Gastrocnemius medialis (tissue), 4 donors: ENCODE measurements at places on chromosomes 4 and X.
A peak's percentile ranks its signal among the peaks of the same experiment; 100 is the strongest.

GRCh38 chr4:82423245-82424054, 6.8 kb downstream of the HNRNPDL start:
- DNase-seq: no peak

- DNase-seq: peak; percentile 18
Measured at GRCh38 chrX:24647257-24648058, at the start of gene PCYT1B. PCYT1B (minus strand) TSS chrX:24647347; CDS start chrX:24647105, 242 bp downstream.

DNA sequence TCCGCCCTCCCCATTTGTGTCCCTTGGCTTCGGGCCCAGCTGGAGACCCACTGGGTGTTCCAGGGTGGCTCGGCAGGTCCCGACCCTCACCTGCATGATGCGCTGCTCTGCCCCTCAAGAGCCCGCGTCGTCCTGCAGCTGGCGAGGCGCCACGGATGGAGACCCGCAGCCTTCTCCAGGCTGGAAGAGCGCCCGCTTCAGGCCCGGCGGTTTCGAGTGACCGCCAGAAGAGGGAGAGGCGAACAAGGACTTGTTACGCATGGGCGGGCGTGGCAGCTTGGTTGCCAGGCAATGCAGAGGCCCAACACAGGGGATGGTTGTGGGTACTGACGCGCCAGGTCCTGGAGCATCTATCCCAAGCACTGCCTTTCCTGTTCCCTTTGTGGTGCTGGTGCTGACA, at the start of gene PDCL2:
Gene PDCL2 (minus strand): TSS at position 232 of the 400 bp plus-strand sequence. CDS start 136 bp downstream, at position 96.
- no peak for DNase-seq

GRCh38 chrX:16222151-16222550, 54.9 kb downstream of the MAGEB17 start:
- no peak for DNase-seq

DNA sequence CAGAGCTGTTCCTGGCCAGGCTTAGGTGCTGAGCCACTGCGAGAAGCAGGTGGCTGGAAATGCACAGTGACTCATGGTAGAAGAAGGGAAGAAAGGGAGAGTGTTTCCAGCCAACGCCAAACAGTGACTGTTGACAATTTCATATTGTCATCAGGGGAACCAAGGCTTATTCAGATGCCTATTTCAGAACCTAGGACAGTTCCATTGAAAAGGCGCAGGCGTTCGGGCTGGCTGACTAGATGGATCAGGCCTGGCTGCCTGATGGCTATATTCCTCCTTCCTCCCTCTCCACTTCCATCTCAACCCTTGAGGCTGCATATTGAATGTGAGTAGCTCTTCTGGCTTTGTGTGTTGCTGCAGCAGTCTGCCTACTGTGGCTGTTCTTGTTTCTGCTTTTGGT, 73.0 kb upstream of the FRMPD4 start:
- DNase-seq: no peak

- DNase-seq: no peak
Measured at GRCh38 chr4:39613093-39613656, 25.5 kb downstream of the SMIM14 start.

DNA sequence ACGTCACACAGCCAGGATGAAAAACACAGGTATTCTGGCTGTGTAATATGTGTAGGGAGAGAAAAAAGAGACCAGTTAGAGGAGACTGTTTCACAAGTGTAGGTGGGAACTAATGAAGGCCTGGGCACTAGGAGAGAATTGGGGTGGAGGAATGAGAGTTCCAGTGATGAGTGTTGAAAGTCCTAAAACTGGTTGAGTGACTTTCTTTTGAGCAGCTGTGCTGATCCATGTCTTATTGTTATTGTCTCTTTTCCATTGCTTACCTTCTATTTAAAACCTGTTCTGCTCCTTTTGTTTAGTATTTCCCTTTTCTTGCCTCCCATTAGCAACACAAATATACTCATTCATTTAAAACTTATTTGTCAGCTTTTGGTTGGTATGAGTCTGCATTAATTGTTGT, 88.7 kb downstream of the PDLIM5 start:
- no peak for DNase-seq

GRCh38 chrX:56729152-56729850, at the start of gene NBDY:
NBDY (plus strand) TSS chrX:56729243; CDS start chrX:56729354, 111 bp downstream.
- no peak for DNase-seq

GRCh38 chrX:132401935-132402334, 86.9 kb downstream of the MBNL3 start:
- DNase-seq: no peak
